Stimulated activated CD4-positive, alpha-beta T cell treated with anti-CD3 and anti-CD28 coated beads, Interleukin-12 subunit alpha, Interleukin-12 subunit beta, amount 100 ng/mL, for 48 hours (primary cell): ENCODE measurements at places on chromosomes 2 and 18.

DNA sequence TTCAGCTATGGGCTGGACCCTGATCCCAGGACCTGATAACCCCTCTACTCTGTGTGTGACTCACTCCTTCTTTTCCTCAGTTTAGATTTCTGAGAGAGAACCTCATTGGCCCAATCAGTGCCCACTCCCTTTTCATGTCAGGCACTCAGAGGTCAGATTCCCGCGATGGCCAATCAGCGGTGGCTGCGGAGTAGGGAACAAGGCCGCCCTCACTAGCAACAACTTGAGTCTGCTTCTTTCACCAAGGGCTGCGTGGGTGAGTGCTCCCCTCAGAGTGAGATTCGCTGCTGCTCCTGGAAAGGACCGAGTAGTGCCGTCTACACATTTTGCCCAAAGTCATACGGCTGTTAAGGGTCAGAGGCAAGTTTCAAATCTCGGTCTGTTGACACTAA lies 34.7 kb downstream of the NPPC start:
- no peak for DNase-seq

GRCh38 chr2:238649936-238650518 lies 197.9 kb upstream of the TWIST2 start:
- DNase-seq = no peak

DNA sequence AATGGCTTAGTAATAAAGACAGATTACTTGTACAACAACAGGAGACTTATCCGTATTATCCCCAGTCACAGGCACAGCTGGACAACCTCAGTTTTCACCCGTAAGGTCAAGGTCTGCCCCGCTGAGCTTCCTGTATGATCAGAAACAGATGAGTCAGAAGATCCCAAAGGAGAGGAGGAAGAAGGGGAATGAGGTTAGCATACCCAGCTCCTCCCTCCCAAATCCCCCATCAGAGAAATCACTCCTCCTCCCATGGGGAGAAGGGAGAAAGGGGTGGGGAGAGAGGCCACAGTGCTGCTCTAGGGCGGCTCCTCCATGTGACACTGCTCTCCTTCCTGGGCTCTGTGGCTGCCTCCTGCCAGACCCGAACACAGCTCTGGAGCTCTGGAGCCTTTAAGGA lies 53.8 kb upstream of the SPTBN1 start:
- no peak for DNase-seq

DNA sequence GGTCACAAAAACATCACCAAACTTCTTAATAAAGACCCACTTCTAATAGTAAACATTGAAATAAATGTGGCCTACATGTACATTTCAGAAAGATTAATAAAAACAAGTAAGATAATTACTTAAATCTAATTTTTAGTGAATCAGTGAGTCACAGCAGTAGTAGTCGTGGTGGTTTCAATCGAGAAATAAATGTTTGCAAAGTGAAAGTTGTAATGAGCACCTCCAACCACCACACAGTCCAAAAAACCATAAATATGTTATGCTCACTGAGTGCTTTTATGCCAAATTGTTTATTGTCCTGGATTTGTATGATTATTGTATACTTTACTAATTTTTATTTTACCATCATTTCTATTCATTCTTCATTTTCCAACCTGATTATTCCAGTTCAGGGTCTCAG lies 61.8 kb upstream of the SPOPL start:
- no peak for DNase-seq

DNA sequence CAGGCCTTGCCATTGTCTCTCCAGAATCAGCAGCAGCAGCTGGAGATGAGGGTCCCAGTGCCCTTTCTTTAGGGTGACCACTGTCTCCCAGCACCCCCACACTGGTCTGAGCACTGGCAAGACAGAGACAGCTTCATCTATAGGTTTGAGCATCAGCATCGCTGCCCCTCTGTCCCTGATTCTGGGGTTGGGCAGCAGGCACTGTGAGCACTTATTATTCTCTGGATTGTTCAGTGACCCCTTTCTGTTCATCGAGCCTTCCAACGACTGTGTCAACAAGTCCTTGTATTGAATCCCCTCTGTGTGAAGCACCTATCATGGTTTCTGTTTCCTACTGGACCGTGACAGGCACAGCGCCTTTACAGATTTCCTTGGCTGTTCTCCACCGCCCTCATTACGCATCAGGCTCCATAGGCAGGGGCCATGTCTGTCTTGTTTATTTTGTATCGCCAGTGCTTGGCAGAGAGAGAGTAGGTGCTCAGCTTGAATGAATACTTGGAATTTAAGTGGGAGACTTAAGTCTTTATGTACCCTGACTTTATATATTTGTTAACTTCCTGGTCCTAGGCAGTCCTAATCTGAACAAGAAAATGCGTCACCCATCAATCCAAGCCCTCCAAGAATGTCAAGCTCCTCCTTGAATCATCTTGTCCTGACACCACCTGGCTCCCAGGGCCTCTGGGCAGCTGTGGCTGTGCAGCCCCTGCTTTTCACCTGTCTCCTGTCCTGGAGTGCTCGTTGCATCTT lies 11.4 kb downstream of the MALL start:
- no peak for DNase-seq

- no peak for DNase-seq
Measured at GRCh38 chr18:36537289-36537688, 239.8 kb downstream of the FHOD3 start.

DNA sequence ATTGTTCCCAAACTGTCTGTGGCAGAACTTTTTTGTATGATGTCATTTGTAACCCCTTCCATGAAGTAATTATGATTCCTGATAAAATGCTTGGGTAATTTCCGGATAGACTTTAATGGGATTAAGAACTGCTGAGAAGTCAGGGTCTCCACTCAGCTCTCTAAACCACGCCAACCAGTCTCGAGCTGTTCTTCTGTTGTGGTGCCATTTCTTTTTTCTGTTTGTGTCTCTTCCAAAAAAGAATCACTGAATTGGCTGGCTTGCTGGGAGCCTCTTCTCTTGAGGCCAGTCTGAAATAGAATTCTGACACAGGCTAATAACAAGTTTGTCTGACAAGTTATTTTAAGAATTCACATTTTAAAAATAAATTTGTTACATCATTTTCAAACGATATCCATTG lies 198.9 kb downstream of the BCL2 start:
- no peak for DNase-seq

DNA sequence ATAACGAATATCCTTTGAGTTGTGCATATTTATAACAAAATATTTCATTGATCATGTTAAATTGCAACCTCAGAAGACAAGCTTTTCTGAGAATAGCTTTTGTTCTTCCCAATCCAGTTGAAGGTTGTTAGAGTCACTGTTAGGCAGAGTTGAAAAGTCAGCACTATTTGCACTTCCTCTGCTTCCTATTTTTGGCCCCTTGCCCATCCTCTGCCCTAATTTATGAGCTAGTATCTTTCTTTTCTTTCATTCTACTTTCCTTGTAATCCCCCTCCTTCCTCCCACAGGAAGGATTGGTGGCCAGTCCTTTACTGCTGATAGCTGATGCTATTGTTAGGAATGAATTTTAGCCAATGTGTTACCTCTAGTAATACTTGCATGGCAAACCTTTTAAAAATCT lies 4.9 kb downstream of the RALB start:
- no peak for DNase-seq

DNA sequence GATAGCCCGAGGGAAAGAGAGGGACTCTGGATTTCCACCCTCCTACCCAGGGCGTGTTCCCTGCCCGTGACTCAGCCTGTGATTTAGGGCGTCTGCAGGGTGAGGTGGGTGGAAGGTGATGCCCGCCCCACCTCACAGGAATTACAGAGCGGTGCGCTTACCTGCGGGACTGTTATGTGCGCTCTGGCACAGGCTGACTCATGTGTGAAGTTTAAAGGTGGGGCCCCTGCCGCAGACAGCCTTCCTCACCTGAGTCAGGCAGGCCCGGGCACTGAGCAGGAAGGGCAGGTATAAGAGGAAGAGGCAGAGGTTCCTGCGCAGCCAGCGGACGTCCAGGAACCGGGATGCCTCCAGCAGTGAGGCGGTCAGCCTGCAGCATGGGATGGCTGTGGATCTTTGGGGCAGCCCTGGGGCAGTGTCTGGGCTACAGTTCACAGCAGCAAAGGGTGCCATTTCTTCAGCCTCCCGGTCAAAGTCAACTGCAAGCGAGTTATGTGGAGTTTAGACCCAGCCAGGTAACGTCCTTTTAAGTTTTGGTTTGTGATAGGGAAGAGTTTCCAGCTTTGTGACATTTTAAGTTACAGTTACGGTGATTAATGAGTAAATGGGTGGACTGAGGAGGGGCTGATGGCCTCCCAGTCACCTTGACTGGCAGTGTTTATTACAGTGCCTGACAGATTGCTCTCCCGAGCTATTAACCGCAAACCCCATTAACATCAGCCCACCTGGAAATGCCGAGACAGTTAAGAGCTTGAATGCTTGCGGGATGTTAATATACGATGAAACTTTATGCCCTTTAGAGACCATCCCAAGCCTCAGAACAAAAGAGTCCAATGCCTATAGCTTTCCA lies 141.6 kb upstream of the TTC39C start:
- no peak for DNase-seq

DNA sequence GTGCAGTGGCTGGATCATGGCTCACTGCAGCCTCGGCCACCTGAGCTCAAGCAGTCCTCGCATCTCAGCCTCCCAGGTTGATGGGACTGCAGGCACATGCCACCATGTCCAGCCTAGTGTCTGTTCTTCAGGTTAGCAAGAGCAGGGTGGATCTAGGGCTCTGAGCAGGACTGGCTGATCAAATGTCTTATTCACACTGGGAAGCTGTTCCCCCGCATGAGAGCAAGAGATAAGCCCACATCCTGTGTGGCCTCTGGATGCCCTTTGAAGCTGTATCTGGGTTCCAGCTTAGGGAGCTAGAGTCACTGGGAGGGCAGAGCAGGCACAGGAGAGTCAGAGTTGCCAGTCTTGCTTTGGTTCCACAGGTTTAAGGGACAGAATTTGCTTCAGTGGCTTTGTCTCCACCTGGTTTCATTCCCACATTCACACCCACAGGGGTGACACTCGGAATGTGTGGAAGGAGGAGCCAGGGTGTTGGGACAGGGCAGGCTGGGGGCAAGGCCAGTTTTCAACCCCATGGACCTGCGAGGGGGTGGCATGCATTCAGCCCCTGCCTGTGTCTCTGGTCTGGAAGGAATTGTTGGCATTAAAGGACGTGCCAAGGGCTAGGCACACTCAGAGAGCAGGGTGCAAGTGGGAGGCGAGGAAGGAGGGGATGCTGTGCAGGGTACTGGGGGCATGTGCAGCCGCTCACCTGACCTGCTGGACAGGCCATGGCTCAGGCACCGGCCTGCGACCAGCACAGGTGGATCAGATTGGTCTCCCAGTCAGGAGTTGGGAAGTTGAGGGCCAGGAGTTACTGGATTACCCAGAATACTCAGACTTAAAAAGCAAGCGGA lies 24.5 kb downstream of the PTPN18 start:
- DNase-seq = no peak

DNA sequence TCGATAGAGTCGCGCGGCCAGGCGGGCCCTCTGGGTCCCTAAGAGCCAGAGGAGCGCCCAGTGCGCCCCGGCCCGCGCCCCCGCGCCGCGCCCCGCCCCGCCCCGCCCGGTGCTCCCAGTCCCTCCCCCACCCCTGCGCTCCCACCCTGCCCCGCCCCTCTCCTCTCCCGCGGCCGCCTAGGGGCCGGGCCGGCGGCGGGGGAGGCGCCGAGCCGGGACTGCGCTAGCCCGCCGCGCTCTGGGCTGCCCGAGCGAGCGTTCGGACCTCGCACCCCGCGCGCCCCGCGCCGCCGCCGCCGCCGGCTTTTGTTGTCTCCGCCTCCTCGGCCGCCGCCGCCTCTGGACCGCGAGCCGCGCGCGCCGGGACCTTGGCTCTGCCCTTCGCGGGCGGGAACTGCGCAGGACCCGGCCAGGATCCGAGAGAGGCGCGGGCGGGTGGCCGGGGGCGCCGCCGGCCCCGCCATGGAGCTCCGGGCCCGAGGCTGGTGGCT lies at the start of gene GPC1:
TSS of gene GPC1 (plus strand) at position 207 of the 491 bp plus-strand sequence. CDS start at position 463, 256 bp downstream.
- peak; percentile 47 for DNase-seq

DNA sequence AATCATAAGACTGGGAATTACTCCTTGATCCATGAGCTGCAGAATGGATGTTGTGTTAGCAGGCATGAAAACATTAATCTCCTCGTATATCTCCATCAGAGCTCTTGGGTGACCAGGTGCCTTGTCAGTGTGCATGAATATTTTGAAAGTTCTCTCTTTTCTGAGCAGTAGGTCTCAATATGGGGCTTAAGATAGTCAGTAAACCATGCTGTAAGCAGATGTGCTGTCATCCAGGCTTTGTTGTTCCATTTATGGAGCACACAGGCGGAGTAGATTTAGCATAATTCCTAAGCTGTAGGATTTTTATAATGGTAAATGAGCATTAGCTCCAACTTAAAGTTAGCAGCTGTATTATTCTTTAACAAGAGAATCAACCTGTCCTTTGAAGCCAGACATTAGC lies 160.3 kb downstream of the MYO1B start:
- DNase-seq = no peak

- no peak for DNase-seq
Measured at GRCh38 chr18:24914171-24914525, 437.8 kb downstream of the ZNF521 start.

DNA sequence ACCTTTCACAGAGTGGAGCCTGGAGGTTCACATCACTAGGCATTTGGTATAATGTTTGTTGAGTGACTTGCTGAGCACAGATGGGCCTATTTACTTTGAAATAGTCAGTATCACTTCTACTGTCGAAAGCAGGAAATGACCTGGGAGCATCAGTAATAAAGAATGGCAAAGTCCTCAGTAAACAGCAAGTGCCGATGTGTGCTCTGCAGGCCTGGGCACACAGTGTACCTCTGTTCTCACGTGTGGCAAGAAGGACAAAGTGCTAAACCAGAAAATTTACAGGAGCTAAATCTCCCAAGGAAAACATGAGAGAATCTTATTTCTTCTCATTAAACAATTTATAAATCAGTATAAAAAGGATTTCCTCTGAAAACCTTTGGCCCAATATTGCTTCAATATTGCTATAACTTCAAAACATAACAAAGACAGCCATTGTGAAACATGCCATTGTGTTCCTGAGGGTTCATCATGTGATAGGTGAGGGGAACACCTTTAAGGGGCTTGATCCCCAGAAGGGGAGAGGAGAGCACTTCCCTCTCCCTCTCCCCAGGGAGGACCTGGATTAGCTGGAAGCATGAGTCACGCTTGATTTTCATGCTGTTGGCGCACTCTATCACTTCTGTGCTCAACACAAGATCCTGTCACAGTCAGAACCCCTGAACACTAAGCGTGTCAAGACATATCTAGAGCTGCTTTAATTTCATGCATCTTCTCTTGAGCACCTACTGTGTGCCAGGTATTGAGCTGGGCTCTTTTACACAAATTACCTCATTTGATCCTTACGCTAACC lies 131.5 kb upstream of the SMAD2 start:
- DNase-seq = no peak

- no peak for DNase-seq
Measured at GRCh38 chr2:150732064-150732463, 244.6 kb upstream of the RND3 start.
